ENCODE measurements at places on chromosomes 2 and 18.

DNA sequence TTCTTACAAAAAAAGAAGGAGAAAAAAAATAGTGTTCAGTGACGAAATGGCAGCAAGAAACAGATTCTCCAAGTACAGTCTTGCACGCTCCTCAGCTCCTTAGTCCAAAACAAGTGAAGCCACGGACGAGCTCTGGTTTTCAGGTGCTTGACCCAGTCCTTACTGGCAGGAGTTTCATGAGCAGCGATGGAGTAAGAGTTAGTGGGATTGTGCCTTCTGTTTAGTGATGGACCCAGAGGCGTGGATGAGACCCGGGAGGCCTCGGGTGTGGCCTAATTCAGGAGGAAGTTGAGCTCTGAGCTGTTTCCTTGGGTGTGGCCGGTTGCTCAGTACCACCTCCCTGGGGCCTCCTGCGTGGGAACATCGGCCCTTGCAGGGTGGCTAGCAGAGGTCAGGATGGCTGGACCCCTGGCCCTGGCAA lies 52.0 kb downstream of the KIF5C start:
- no peak for DNase-seq

GRCh38 chr2:18096836-18097405 lies 218.5 kb downstream of the KCNS3 start:
- DNase-seq = no peak

DNA sequence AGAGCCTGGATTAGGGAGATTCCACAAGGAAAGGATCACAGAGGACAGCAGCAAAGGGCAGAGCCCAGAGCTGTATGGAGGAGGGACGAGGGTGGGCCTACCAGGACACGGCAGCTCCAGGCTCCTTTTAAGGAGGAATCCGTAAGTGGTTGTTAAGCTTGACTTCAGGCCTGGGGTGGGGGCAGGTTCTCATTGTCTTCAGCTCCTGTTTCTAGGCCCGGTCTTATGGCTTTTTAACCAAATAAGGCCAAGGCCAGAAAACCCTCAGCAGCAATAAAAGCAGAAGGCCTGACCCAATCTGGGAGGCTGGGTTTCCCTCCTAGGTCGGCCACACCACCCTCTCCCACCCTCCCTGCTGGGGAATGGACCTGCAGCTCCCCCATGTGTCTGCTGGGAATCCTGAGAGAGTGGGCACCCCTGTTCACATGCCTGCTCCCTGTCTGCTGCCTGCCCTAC lies 111.2 kb downstream of the PLB1 start:
- DNase-seq = no peak

- DNase-seq = no peak
Measured at GRCh38 chr2:235116885-235117492, 165.2 kb downstream of the SH3BP4 start.

GRCh38 chr2:28539118-28539541 lies 43.3 kb downstream of the PLB1 start:
- DNase-seq = no peak

GRCh38 chr2:107093426-107093957 lies 207.5 kb upstream of the ST6GAL2 start:
- no peak for DNase-seq

- DNase-seq = no peak
Measured at GRCh38 chr2:150127346-150127990, 360.0 kb downstream of the RND3 start.

DNA sequence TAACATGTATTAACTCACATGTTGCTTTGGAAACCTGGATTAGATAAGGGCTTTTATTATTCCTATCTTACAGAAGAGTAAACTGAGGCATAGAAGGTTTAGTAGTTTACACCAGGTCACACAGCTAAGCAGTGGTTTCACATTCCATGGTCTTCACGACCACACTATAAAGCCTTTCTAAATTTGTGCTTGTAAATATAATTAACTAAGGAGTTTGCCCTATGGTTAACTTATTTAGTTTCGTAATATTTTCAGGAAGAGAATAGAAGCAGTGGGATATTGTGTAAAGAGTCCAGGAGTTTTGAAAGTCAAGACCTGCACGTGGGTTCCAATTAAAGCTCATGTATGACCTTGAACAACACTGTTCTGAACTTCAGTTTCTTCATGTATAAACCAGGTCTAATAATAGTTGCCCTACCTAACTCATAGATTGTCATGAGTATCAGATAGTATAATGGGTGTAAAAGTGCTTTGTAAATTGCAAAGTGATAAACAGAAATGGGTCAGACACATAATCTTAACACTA lies 19.5 kb upstream of the SOS1 start:
- DNase-seq = no peak
